ENCODE measurements at places on chromosomes 7 and 10.

- DNase-seq, result no peak
Measured at GRCh38 chr7:155844019-155844453, 31.8 kb upstream of the SHH start.

DNA sequence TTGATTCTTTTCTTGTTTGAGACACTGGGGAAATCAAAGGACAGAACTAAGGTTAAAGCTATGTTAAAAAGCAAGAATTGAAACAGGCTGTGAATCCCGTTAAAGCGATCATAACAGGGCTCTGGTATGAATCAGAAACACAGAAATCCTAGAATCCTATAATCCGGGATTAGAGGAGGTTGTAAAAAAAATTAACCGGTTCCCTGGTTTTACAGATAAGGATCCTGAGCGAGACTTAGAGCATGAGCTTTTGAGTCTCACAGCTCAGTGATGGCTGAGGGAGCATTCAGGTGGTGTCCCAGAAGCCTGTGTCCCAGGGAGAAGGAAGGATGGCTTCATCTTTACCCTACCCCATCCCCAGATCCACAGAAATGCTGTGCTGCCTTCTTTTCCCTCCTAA, 461.3 kb downstream of the PAXIP1 start:
- DNase-seq, result no peak

GRCh38 chr10:132098539-132099388, 33.0 kb downstream of the JAKMIP3 start:
- DNase-seq, result no peak

DNA sequence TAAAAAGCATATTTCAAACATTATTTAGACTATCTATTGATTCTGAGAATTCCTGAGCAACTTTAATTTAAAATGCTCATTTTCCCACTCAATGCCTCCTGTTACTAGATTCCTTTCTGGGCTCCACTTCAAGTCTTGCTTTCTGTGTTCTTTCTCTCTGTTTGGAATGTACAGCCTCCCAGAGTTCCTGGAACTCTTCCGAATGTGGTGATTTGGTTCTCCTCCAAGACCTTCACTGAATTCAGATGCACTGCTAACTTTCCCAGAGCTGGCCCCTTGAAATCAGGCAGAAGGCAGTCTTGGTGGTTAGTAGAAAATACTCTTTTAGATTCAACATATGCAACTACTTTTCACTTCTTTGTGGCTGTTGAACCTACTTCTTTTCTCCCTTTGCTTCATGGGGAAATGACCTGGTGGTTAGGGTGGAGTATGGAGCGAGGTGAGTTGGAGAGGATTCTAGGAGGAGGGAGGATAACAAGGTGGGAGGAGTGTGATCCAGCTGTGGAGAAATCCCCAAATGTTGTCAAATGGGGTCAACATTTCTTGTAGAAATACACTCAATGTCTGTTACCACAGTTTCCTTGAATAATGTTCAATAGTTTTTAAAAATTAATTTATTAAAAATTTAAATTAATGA, 27.9 kb upstream of the CCDC7 start:
- no peak for DNase-seq

- no peak for DNase-seq
Measured at GRCh38 chr7:81068-81925, 111.1 kb upstream of the FAM20C start.

- no peak for DNase-seq
Measured at GRCh38 chr10:3747984-3748383, 37.0 kb downstream of the KLF6 start.

DNA sequence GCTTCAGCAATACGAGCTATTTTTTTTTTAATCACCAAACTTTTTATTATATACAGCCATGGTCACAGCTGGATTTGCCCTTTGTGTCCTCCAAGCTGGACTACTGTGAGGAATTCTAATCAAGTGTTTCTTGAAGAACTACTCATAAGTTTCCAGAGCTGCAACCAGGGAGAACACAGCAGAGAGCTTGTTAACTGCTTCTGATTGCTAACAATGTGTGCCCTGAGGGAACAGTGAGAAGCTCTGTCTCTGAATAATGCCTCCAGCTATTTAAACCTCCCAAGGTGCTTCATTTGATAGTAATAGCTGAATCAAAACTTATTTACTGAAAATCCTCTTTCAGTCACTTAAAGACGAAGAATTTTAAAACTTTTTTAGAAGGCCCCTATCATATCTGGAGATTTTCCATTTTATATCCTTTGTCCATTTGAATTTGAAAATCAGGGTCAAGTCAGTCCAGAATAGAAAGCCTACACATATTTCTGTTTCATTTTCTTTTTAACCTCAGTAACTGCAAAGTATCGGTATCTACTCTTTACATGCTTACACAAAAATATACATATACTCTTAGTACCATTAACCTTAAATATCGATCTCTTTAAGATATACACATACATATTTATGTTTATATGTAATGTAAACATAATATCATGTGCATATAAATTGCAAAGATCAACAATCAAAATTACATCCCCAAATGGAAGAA, 1024.2 kb downstream of the GRM8 start:
- DNase-seq, result no peak

- no peak for DNase-seq
Measured at GRCh38 chr10:9305018-9305655, 1250.6 kb downstream of the GATA3 start.

DNA sequence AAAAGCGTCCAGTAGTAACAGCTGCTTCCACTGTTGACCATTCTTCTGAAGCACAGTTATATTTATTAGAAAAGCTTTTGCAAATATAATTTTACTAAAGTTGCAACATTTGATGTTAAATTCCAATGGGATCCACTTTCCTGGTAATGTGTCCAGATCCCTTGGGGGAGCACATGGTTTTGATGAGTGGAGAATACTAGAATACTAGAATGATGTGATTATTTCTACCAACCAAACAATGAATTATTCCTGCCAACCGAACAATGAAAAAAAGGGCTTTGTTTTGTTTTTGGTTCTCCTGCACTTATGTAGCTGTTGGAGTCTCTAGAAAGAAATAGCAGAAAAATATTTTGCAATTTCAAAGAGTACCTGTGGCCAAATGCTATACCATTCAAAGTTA, 59.1 kb downstream of the BPGM start:
- no peak for DNase-seq

DNA sequence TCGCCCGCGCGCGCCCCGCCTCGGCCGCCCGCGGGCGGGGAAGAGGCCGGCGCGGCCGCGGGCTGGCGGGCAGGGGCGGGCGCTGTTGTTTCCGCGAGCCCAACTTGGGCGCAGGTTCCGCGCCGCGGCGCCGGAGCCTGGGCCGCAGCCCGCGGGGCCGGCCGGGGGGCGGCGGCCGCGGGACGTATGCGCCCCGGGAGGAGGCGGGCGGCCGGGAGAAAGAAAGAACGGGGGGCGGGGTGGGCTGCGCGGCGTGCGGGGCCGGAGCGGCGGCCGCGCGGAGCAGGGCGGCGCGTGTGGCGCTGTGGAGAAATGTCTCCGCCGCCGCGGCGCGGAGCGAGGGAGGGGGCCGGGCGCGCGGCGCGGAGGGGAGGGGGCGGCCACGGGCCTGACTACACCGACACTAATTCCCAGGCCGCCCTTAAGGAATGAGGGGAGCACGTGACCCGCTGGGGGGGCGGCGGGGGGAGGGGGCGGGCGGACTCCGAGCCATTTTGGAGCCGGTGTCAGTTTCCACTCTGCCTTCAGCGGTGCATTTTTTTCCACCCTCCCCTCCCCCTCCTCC, at the start of gene BMI1:
Gene BMI1 (plus strand): TSS at position 509 of the 565 bp plus-strand sequence. CDS start 5,351 bp downstream, outside the sequence.
- DNase-seq, result peak; percentile 67

DNA sequence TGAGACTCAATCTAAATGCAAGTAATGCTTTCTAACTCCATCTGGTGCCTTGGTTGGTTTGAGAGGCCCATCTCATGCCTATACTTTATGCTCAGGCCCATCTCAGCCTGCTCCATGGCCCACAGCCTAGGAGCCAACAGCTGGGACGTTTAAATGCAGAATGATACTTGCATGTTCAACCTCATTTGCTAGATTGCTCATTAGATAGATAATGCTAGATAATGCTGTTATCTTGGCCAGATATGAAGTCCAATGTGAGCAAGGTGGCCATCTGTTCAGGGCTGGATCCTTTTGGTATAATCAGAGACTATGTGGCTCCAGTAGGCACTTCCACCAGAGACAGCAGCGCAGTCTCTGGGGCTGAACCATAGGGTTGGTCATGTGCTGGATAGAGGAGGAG, 321.6 kb upstream of the PHYHIPL start:
- DNase-seq, result no peak

DNA sequence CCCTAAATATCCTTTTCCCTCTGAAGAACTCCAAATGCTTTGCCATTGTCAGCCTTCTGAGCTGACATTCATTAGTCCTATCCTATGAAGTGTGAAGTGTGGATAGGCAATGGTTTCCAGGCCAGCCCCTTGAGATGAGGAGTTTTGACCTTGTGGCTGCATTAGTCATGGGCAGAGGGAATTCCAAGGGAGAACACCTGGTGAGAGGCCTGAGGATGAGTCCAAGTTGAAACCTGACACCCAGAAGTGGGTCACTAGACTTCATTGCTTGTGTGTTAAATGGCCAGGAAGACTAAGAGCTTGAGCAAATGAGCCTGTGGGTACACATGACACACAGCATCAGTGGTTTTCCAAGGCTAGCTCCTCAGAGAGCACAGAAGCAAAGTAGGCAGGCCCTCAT, 260.8 kb downstream of the SKAP2 start:
- DNase-seq, result no peak

- no peak for DNase-seq
Measured at GRCh38 chr7:51040787-51041186, 258.1 kb upstream of the GRB10 start.

GRCh38 chr10:33132626-33133025, 174.6 kb upstream of the ITGB1 start:
- DNase-seq, result peak; percentile 48

- DNase-seq, result no peak
Measured at GRCh38 chr7:20299647-20300312, 30.9 kb upstream of the ITGB8 start.

DNA sequence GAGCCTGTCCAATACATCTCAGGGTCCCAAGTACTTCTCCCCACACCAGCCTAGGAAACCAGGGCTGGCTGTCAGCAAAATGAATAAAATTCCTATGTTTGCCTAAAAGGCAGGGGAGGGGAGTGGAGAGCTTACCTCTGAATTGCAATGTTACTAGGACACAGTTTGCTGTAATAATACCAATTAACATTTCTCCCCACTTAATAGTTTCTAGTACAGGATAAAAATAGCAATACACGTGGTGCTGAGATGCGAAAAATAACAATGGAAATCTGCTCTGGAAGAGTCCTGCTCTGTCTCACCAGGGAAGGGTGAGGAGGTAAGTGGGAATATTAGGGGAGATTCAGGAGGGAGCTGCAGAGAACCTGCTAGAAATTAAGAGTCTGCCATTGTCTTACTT, 112.3 kb downstream of the PLXNA4 start:
- DNase-seq, result no peak

- DNase-seq, result no peak
Measured at GRCh38 chr10:120949609-120950031, 98.5 kb downstream of the WDR11 start.

- no peak for DNase-seq
Measured at GRCh38 chr10:93255546-93255945, 181.9 kb downstream of the CYP26A1 start.

GRCh38 chr10:104230490-104230889, 1.7 kb downstream of the CFAP43 start:
- DNase-seq, result no peak

DNA sequence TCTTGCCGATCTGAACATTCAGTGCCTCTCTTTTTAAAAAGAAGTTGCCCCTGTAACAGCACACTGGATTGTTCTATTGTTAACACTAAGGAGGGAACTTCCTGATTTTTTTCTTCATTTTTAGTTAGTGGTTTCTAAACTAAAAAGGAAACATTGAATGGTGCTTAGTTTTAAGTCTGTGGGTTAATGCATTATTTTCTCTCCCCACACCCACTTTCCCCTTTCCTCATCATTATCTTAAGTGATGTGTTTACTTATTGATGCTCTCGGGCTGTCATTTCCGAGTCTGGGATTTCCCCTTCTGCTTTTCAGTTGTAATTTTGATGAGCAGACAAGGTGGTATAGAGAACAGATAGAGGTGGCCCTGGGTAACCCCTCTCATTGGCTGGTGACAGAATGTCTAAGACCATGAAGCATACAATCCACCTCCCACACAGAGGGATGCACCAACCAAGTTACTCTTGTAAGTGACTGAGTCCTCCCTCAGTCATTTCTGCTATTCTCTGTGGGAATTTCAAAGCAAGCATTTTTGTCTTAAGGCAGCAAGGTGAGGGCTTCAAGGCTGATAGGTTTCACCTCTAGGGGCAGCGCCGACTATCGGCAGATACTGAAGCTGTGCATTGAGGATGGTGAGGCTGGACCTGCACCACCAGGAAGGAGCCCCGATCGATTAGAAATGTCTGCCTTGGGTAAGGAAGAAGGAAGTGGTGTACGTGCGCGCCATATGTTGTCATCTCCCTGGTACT, 49.5 kb downstream of the CHN2 start:
- peak; percentile 4 for DNase-seq

DNA sequence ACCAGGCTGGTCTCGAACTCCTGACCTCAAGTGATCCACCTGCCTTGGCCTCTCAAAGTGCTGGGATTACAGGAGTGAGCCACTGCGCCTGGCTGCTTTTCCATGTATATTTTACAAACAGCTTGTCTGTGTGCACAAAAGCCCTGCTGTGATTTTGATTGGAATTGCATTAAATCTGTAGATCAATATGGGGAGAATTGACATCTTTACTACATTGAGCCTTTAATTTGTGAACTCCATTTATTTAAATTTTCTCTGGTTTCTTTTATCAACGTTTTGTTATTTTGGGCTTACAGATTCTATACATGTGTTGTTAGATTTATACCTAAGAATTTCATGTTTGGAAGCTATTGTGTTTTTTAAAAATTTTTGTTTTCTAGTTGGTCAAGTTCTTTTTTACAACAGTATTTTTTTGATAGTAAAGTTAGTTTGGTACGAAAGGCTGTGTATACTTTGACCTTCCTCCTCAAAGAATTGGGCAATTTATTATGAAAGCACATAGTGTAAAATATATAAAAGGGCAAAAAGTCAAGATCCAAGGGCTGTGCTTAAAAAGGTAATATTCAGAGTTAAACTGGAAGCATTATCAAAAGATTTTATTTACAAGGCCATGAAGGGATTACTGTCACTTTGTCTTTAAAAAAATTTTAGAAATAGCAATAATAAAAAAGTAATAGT, 92.8 kb downstream of the STK31 start:
- no peak for DNase-seq

DNA sequence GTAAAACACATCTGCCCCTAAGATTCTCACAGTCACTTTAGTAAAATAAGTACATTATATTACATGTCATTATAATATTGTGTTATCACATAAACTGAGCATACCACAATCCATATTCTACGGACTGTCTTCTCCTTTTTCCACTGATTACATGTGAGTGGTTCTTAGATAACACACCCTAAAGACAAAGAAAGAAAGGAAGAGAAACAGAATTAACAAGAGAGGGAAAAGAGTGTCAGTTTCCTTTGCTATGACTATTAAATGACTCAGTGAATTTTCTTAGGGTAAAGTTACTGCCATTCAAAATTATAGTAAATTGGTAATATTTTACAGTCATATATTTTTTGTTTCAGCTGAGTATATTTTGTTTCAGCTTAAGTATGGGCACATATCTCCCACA, 268.3 kb downstream of the TWIST1 start:
- DNase-seq, result no peak

All from activated CD4-positive, alpha-beta T cell treated with anti-CD3 and anti-CD28 coated beads, Interleukin-2, amount 50 U/mL, for 1 hour (primary cell).